Fibroblast of villous mesenchyme (primary cell): ENCODE measurements at places on chromosomes 1 and 21. TPM values are rescaled to one million over a fixed set of nuclear protein-coding genes. Genes with fewer than 3 reads are reported as not detected.

Gene LHX8
- total RNA-seq = under 0.01 TPM in 1 of 2 replicates, not detected in the other

Gene LCE1A
- total RNA-seq = not detected in 2 replicates

Gene C8A
- total RNA-seq = not detected in 2 replicates

Gene CLCA2
- 0.43 TPM in 1 of 2 replicates, not detected in the other for total RNA-seq

Gene TLR5
- total RNA-seq = not detected in 2 replicates

Gene SLC45A3
- 3.2 and 5.2 TPM in 2 replicates for total RNA-seq

DNA sequence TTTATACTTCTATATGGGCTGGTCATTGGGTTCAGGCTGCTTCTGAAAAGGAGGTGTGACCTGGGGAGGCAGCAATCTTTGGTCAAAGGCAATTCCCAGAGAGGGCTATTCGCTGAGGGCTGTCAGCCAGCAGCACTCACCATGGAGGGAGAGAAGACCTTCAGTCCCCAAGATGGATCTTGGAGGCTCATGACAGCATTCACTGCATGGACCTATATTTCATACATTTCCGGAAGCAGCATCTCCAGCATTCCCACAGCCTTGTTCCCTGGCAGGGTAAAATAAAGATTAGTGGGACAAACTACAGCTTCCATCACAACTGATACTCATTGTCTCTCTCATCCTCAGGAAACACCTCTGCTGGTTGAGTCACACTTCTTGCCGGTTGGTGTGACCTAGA, 146.6 kb downstream of the CNIH3 start:
- no peak for DNase-seq

GRCh38 chr1:9294405-9294773, 1.7 kb downstream of the SPSB1 start:
- DNase-seq = peak; percentile 72

GRCh38 chr1:33634806-33635205, 162.4 kb downstream of the ZSCAN20 start:
- peak; percentile 18 for DNase-seq

- DNase-seq = no peak
These were observed 53.6 kb downstream of the APCS start for GRCh38 chr1:159641221-159641620.

DNA sequence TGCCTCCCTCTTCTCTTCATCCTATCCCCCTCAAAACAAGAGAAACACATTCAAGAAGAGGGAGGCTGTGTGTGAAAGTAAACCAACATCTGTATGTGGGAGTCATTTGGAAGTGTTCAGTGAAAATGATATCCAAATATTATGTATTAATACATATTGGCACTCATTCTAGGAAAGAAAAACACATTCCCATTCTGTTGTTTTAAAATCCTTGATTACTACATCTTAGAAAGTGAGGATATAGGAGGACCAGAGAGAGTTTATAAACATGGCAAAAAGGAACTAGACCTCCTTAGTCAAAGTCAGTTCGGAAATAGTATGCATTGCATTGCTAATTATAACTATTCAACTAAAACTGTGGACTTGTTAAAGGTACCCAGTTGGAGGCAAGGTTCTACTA, 786.6 kb downstream of the ADGRL2 start:
- DNase-seq = no peak

DNA sequence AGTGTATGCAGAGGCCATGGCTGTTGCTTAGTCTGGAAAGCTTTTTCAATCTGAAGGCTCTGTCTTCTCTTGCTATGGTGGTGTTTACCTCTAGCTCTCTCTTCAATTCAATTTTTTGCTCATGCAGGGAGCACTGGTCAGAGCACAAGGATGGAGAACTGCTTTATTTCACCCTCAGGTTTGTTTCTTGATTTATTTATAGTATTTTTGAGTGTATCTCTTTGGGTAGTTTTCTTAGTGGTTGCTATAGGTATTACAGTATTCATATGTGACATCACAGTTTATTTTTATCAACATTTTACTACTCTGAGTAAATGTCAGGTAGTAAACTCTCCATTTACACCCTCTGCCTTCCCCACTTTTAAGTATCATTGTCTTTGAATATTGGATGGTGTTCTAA, 147.9 kb downstream of the RASAL2 start:
- no peak for DNase-seq

GRCh38 chr1:35463232-35463631, 94.0 kb downstream of the KIAA0319L start:
- DNase-seq = no peak

DNA sequence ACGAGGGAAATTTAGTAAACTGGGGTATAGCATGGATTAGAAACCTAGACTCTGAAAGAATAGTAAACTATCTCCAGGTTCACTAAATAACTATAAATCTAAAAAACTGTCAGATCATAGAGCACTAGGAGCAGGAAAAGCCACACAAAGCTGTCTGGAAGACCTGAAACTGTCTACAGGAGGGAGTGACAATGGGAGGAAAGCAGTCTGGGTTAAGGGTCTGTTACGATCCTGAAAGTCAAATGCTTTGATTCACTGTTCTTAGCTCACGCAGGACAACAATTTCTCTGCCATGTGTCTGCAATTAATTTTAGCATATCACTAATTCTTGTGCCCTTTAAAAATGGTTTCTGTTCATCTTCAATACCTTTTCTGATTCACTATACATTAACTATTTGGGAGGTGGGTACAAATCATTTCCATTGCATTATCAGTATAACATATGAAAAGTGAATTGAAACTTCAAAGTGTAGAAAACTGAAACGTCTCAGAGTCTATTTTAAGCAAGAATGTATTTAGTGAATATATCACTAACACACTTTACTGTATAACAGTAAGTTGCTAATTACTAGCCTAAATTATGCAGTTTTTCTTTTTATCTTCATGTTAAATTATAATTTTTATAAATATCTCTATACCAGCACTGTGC, 18.4 kb downstream of the CEP170 start:
- DNase-seq = peak; percentile 30

- DNase-seq = no peak
These were observed 6.7 kb downstream of the INAVA start for GRCh38 chr1:200901350-200901749.

DNA sequence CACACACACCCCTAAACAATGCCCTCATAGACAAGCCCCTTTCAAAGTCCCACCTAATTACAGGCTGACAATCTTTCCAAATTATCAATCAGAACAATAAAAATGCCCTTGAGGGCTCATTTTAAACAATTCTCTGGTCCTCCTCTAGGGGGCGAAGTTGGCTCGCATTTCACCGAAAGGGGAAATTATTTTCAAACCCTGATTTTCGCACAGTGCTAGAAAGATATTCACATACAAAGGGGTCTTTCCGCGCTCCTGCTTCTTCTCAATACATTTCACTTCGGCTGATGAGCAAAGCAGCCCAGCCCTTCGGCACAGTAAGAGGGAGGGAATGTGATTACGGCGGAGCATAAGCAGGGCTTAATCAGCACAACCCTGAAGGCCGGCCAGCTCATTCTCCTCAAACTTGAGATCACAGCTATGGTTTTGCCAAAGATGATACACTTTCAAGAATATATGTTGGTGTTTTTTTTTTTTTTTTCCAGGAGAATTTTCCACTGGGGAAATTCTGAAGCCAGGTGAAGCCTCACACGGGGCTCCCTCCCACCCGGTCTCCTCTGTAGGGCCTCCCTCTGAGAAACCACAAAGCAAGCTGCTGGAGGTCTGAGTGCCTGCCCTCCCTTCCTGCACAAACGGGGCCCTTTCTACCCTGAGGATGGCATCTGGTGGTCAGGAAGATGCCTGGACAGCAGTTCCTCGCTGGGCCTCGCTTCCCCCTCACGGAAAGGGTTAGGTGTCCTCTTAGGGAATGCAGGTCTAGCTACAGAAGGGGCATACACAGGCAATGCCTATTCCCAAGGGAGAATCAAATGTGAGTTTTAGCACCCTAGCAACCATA, 66.9 kb downstream of the GNG12 start:
- peak; percentile 70 for DNase-seq

DNA sequence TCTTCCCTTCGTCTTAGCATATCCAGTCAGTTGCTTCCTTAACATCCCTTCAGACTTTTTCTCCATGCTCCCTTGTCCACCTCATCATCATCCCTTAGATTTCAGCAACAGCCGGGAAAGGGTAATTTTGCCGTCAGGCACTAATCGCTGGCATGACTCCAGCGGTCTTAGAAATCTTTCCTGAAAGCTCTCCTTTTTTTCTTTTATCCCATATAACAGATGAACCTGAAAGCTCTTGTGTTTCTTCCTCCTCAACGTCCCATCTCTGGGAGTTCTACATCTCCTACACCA, 10.4 kb upstream of the BOLA1 start:
- DNase-seq = peak; percentile 55
